Occipital lobe (tissue), 3 donors: ENCODE measurements at places on chromosomes 6 and 20.

GRCh38 chr6:142324111-142324510 lies 22.3 kb downstream of the ADGRG6 start:
- DNase-seq, result no peak

GRCh38 chr6:85360794-85361642 lies 88.9 kb upstream of the NT5E start:
- DNase-seq, result no peak

DNA sequence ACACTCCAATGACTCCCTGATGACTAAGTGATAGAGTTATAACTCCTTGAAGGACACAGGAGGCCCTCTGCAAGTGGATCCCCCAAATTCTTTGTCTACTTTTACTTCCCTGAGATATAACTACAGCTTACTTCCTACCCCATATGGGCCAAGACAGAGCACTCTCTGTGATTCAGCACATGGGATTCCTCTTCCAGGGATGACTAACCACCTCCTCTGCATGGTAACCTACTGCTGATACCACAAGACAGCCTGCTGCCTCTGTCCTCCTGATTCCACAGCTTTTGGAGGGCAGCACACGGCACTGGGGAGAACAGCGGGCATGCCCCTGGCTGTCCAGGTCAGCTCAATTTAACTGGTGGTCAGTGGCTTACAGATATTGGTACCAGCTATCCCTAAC lies 675.7 kb upstream of the AGPAT4 start:
- no peak for DNase-seq

GRCh38 chr6:106966671-106967640 lies 7.6 kb downstream of the CD24 start:
- no peak for DNase-seq

DNA sequence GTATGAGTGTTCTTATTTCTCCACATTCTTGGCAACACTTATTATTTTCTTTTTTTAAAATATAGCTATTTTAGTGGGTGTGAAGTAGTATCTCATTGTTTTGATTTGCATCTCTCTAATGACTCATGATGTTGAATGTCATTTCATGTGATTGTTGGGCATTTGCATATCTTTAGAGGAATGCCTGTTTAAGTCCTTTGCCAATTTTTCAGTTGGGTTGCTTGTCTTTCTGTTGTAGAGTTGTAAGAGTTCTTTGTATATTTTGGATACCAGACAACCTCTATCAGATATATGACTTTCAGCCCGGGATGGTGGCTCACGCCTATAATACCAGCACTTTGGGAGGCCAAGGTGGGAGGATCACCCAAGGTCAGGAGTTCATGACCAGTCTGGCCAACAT lies 5.1 kb upstream of the POPDC3 start:
- DNase-seq, result no peak

GRCh38 chr20:24488064-24488799 lies 18.8 kb downstream of the SYNDIG1 start:
- DNase-seq, result no peak

DNA sequence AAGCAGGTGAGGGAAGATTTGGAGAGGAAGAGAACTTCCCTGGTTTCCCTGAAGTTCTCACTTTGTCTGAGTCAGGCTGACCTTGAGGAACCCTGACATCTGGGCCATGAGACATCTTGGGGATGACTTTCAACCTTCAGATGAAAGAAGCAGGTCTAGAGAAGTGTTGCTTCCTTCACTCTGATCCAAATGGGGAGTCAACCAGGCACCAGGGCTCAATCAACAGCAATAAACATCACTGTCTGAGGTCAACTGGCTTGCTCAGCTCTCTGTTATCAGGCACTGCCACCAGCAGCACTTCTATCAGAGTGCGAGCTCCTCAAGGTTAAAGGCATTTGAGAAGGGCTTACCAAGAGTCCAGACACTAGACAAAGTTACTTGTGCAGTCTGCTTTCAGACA lies 6.3 kb downstream of the ACOT8 start:
- no peak for DNase-seq

DNA sequence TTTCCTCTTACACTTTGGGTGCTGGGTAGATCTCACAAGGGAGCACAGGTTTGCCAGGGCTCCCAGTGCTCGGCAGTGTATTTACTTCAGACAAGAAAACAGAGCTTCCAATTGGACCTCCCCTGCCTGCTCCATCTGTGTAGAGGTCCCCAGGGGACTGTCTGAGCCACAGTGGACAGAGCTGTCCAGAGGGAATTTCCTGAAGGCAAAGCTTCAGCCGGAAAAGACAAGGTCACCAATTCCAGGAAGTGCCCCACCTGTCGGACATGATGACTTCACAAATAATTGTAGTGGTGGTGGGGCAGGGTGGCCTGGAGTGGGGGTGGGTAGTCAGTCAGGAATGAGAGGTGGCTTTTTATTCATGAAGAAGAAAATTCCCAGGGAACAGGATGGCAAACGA lies 18.6 kb downstream of the ADGRF5 start:
- no peak for DNase-seq

GRCh38 chr20:10671919-10672623 lies 1.7 kb downstream of the JAG1 start:
- DNase-seq, result peak; percentile 31

DNA sequence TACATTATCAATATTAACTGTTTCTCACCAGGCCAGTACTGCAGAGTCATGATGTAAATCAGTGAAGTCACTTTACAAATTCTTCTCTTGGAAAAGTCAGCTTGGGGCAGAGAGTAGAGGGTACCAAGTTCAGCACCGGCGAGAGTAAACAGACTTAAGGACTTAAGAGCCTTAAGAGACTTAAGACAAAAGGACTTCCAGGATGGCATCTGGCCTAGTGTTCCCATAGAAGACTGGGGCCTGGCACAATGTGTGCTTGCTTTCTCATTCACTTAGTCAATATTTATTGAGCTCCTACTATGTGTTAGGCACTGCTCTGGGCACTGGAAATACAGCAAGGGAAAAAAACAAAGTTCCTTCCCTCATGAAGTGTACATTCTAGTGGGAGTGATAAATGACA lies 1.4 kb upstream of the SNPH start:
- no peak for DNase-seq

GRCh38 chr6:114714836-114715507 lies 372.1 kb upstream of the HS3ST5 start:
- DNase-seq, result no peak

DNA sequence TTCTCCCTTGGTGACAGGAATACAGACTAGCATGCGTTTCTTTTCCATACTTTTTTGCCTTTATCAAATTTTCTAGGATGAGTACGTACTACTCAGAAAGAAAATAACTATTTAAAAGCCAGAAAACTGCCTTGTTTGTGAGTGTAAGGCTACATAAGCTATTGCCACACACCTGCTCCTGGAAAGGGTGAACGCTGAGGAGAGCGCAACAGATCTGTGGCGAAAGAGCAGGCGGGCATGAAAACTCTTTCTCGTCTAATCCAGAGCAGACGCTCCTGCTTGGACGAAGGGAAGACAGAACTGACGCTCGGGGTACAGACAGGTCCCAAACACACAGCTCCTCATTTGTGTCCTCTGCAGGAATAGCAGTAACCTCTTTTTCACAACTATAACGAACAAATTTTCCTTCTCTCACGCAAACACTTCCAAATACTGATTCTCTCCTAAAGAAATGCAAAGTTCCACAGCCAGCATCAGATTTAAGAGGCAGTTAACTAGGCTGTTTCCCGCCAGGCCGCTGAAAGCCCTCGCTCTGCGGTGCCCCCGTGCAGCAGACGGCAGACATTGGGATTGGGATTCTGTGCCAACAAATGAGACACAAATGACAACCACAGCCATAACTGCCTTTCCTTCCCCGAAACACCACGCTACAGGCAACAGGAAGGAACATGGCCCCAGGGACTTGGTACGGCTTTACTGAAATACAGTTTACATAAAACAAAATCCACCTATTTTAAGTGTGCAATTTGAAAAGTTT lies 20.0 kb downstream of the TAF4 start:
- no peak for DNase-seq

DNA sequence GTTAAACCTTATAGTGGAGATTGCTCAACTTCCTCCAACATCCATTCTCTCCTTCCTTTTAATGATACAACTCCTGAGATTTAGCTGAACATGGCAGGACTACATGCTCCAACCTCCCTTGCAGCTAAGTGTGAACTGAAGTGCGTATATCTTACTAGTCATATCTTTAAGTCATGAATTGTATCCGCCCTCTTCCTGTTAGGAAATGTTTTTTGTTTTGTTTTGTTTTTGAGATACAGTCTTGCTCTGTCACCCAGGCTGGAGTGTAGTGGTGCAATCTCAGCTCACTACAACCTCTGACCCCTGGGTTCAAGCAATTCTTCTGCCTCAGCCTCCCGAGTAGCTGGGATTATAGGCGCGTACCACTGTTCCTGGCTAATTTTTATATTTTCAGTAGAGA lies 8.8 kb upstream of the OSTM1 start:
- no peak for DNase-seq

- DNase-seq, result no peak
Measured at GRCh38 chr6:100906325-100906724, 25.2 kb upstream of the ASCC3 start.

DNA sequence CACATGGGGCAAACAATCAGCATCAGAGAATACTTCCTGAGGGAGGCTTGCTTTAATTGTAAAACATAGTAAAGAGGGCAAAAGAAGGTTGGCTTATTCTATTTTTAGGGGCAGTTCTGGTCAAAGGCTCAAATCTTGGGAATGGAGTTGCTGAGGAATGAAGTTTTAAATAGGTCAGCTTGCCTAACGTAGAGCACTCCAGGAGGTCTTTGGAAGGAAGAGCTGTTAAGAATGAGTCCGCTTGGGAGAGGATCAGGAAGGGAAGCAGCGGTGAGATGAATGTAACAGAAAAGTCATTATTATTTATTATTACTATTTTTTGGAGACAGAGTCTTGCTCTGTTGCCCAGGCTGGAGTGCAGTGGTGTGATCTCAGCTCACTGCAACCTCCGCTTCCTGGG lies 108.7 kb downstream of the ZFAND3 start:
- no peak for DNase-seq

DNA sequence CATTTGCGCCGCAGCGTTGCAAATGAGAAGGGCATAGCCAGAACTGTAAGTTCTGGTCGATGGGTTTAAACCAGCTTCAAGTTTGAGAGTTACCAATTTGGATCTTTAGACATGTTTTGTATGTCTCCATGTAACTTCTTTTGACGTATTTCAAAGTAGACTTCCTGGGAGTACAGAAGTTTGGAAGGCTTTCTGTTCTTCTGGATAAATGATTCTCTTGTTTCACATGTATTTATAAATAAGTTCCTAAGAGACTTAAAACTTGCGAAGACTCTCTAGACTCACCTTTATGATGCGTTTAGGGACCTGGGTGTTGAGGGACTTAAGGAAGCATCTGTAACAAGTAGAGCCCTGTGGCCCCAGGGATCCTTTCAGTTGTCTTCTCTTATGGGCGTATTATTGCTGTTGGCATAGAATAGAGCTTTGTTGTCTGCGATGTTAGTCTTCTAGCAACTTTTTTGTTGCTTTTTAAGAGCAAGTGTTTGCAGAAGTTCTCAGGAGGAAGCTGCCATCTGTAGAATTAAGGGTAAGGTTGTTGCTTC lies 1.3 kb downstream of the CDYL start:
- DNase-seq, result no peak
